IPS DF 19.7 (cell line): ENCODE measurements at places on chromosomes 1 and 21.

DNA sequence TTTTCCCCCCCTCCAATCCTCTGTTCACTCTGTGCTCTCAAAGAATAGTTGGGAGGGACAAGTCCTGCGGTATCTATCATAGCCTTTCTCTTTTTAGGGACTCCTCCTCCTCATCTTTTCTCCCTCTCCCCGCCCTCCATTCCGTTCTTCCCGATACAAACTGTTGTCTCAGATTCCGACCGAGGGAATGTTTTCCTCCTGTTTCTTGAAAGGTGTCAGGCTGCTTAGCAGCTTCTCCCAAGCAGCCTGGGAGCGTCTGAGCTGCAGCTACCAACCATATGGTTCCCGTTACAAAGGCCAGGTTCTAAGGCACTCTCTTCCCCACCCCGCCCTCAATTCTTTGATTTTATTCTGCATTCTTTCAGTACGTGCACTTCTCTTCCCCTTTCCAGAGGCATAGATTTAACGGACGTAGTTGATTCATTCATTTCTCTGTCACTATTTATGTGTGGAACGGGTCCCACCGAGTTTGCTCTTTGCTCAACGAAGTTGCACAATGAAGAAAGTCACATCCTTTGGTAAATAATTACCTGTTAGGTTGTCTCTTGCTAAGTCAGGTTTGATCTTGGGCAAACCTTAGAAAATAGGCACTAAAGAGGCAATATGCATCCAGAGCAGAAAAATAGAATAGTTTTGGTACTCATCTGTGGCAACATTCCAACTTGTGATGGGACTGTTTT, 2.8 kb downstream of the ADGRL2 start:
- no peak for DNase-seq

DNA sequence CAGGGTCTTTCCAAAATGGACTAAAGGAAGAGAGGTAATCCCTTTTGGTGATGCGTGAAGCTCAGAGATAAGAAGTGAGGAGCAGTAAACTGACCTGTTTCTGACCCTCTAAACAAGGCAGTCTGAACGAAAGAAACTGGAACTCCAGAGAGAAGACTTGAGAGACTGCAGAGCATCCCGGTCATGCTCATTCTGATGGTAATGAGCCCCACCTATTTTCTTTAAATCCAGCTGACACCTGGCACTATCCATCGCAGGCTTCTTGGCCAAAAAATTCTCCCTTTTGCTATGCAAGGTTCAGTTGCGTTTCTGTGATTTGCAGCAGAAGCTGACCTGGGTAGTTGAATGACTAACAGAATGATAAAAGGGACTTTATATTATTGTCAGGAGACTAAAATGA, 105.9 kb upstream of the KCNK2 start:
- no peak for DNase-seq

DNA sequence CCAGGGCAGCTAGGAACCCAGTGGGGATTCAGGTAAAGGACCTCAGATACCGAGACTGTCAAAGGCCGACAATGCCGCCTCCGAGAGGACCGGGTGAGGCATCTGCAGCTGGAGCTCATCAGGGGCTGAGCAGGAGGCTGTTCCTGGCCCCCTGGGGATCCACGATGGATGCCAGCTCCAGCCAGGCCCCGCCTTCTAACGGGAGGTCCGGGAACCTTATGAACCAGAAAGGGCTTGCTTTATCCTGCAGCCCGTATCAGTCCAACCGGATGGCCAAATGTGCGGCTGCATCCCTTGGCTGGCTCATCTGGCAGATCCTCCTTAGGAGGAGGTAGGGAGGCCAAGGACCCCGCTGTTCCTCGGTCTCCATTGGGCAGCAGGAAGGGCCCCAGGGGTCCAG, 32.0 kb downstream of the SLC45A1 start:
- DNase-seq, result no peak

DNA sequence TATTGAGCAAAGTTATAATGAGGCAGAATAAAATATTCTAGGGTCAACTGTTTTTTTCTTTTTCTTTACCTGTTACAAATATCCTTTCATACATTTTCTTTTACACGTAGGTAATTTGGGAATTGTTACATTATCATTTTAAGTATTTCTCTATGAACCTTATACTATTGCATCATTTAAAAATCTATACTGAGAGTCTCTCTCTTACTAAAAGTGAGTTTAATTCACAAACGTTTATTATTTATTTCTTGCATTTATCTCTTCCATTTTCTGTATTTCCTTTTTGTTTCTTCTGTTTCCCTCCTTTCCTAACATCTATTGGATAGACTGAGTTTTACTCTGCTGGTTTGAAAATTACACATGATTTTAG, 25.4 kb upstream of the CLCA4 start:
- no peak for DNase-seq

DNA sequence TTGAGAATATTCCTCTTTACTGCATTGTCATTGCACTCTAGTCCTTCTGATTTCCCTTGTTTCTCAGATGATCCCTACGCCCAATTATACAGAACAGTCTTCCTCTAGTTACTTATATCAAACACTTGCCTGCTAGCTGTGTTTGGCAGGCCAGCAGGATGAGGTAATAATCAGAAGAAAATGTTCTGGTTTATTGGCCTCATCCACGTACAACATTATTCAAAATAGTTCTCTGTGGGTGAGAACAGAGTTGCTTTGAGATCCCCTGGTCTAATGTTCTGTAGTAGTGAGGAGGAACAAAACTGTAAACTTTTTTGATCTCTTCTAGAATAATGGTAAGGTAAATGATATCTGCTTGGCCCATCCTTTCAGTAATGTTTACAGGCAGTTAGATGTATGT, 22.3 kb upstream of the C1orf105 start:
- no peak for DNase-seq

DNA sequence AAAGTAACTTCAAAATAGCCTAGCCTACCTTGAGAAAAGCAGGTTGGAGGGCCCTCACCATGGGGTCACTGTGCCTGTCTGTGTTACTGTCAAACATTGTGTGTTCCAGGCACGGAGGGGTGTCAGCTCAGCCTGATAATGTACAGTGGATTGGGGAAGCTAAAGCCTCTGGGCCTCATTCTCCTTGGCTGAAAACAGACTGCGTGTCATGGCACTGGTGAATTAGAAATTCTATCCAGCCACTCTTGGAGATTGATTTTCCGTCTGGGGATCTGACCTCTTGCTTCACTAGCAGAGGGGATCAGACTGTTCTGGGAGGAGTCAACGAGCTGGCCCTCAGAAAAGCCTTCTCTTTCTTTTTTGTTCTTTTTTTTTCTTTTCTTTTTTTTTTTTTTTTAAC, 123.5 kb upstream of the HOOK1 start:
- no peak for DNase-seq

DNA sequence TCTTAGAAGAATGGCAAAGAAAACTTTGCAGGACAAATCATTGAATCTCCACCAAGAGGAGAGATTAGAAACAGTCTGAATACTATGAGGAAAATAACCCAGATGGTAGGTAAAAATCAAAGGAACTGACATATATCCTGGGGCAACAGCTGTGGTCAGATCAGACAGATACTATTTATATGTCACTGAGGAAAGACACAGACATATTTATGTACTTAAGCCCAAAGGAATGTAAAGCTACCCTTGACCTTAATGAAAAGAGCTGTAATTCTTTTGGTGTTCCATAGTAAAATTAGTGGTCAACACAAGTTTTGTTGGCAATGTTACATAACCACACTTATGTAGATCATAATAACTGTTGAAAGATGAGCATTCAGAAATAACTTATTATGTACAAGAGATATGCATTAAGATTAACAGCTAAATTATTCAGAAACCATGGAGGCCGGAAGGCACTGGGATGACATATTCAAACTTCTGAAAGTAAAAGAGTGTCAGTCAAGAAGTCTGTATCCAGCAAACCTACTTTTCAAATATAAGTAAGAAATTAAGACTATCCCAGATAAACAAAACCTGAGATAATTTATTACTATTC, 166.1 kb upstream of the SAMSN1 start:
- no peak for DNase-seq

DNA sequence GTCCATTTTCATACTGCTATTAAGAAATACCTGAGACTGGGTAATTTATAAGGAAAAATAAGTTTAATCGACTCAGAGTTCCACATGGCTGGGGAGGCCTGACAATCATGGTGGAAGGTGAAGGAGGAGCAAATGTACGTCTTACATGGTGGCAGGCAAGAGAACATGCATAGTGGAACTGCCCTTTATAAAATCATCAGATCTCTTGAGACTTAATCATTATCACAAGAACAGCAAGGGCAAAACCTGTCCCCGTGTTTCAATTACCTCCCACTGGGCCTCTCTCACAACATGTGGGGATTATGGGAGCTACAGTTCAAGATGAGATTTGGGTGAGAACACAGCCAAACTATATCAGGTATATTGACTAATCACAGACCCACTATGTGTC, 370.2 kb upstream of the USP24 start:
- no peak for DNase-seq

- DNase-seq, result no peak
These were observed 84.1 kb downstream of the ADCY10 start for GRCh38 chr1:167829868-167830267.

DNA sequence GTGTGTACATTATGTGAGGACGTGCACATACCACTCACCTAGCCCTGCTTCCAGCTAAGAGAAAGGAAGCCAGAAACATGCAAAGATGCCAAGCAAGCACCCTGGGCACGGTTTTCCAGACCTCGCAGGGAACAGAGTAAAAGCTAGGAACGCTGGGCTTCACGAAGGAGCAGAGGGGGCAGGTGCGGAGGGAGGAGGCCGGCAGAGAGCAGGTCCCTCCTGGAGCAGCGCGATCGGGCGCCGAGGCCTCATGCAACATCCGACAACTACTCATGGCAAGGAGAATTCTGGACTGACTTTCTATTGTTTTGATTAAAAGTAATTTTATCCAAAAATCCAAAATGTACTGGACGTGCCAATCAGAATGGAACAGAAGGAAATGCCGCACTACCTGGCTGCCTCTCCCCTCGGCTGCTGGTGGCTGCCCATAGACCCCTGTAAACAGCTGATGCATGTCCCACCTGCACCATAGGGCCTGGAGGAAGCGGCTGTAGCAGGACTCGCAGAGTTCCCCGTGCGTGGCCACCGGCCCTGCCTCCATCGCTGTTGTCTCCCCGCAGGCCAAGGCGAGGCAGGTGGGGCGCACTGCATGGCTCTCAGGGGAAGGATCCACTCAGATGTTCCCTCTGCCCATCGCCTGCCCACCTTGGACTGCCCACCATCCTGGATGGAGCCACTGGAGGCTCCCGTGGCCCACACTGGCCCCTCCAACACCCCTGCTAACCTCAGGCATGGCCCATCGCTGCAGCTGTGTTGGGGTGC, 93.5 kb downstream of the WDR4 start:
- DNase-seq, result no peak
